H1 (cell line): ENCODE measurements at places on chromosomes 7 and 10.

- H3K27ac ChIP-seq = no peak overlapping the region
- H3K4me3 ChIP-seq = no peak overlapping the region
- no peaks in the 10 kb centered on the region for H3K4me1 ChIP-seq
Observed at GRCh38 chr10:59047957-59048618, 128.4 kb upstream of the PHYHIPL start.

DNA sequence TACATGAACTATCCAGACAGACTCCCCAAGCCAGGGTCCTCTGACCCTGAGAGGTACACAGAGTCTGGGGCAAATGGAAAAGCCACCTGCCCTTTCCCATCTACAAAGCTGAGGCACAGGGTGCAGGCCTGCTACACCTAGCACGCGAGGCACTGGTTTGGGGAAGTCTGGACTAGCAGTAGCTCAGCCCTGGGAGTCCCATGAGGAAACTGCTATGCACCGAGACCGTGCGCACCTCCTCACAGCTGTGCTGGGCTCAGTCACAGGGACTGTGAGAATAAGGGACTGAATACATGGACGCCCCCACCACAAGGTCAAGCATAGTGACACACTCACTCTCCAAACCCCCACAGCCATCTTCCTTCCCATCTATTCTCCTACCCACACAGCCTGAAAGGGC is 8.2 kb downstream of the MAT1A start:
- no peaks in the 10 kb centered on the region for H3K27me3 ChIP-seq
- H3K4me3 ChIP-seq = no peak overlapping the region
- H3K4me1 ChIP-seq = no peaks in the 10 kb centered on the region
- no peak overlapping the region for H3K27ac ChIP-seq

- peaks cover 22% of the 10 kb centered on the region for H3K27me3 ChIP-seq
- no peak overlapping the region for H3K27ac ChIP-seq
- H3K4me3 ChIP-seq = no peak overlapping the region
- no peaks in the 10 kb centered on the region for H3K36me3 ChIP-seq
- no peaks in the 10 kb centered on the region; the same call in 1 of the 2 replicates for H3K4me1 ChIP-seq
- no peak for DNase-seq
Observed at GRCh38 chr7:127396184-127396583, 3.7 kb upstream of the ZNF800 start.

- H3K4me3 ChIP-seq = no peak overlapping the region
- H3K27me3 ChIP-seq = no peaks in the 10 kb centered on the region
- no peaks in the 10 kb centered on the region for H3K4me1 ChIP-seq
- no peaks in the 10 kb centered on the region for H3K36me3 ChIP-seq
- H3K27ac ChIP-seq = no peak overlapping the region; the same call in 1 of the 2 replicates
Observed at GRCh38 chr10:98260350-98260749, 7.6 kb downstream of the LOXL4 start.

GRCh38 chr7:147474862-147475261 is 1115.7 kb upstream of the C7orf33 start:
- no peaks in the 10 kb centered on the region for H3K36me3 ChIP-seq
- no peaks in the 10 kb centered on the region for H3K4me1 ChIP-seq
- no peak overlapping the region for H3K4me3 ChIP-seq

GRCh38 chr7:73770002-73770859 is at the start of gene CLDN3:
Gene CLDN3 (minus strand): TSS chr7:73770270. CDS start chr7:73770049, 221 bp downstream.
- H3K4me3 ChIP-seq = peak within 1 kb of the TSS; percentile 39
- H3K27ac ChIP-seq = peak within 1 kb of the TSS; percentile 45
- no peaks in the 10 kb centered on the region for H3K4me1 ChIP-seq
- peak; percentile 79 for DNase-seq
- no peaks in the 10 kb centered on the region for H3K36me3 ChIP-seq
- no peaks in the 10 kb centered on the region for H3K27me3 ChIP-seq

GRCh38 chr10:112775892-112776674 is 174.0 kb upstream of the TCF7L2 start:
- H3K4me3 ChIP-seq = no peak overlapping the region
- no peaks in the 10 kb centered on the region for H3K36me3 ChIP-seq
- peaks cover 6% of the 10 kb centered on the region for H3K4me1 ChIP-seq
- no peak overlapping the region for H3K27ac ChIP-seq
- no peak for DNase-seq

DNA sequence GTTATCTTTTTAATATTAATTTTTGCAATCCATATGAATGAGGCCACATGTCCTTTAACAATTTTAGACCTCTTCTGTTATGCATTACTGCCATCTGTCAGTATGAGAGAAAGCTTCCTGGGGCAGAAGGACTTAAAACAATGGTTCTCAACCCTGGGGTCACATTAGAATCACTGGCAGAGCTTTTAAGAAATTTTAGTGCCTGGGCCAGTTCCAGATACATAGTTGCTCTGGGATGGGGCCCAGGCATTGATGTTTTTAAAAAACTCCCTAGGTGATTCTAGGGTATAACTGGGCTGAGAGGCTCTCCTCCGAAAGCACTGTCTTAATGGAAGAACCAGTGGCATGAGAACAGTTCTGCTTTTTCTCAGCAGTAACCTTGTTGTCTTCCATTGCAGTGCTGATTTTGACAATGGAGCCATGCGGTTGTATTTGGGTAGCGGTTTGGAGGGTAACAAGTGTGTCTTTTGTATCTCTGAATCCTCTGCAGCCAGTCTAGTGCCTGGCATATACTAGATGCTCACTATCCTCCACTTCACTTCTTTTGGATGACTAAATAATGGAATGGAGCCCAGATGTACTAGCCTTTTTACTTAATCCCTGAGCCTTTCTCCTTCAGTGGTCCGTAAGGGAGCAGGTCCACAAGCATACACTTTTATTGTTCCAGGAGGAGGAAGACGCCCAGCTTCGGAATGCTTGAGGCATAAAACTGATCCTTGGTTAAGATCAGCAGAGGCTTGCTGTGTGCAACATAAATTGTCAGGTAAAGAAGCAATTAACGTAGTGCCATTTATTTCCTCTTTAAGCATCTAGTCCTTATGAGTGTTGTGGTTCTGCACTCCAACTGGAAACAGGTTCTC is 227.1 kb downstream of the AUTS2 start:
- no peaks in the 10 kb centered on the region for H3K4me1 ChIP-seq
- H3K27me3 ChIP-seq = no peaks in the 10 kb centered on the region
- DNase-seq = no peak
- H3K4me3 ChIP-seq = no peak overlapping the region

- 0 out of 2 replicates have a peak overlapping the region, but pooled peaks have one; percentile 4 for H3K27ac ChIP-seq
- no peaks in the 10 kb centered on the region for H3K36me3 ChIP-seq
- peaks cover 25% of the 10 kb centered on the region for H3K4me1 ChIP-seq
- no peaks in the 10 kb centered on the region for H3K27me3 ChIP-seq
- H3K4me3 ChIP-seq = no peak overlapping the region
- peak; percentile 20 for DNase-seq
Observed at GRCh38 chr10:34651416-34652195, 163.5 kb downstream of the PARD3 start.
